ENCODE measurements at places on chromosomes 2 and 18.

DNA sequence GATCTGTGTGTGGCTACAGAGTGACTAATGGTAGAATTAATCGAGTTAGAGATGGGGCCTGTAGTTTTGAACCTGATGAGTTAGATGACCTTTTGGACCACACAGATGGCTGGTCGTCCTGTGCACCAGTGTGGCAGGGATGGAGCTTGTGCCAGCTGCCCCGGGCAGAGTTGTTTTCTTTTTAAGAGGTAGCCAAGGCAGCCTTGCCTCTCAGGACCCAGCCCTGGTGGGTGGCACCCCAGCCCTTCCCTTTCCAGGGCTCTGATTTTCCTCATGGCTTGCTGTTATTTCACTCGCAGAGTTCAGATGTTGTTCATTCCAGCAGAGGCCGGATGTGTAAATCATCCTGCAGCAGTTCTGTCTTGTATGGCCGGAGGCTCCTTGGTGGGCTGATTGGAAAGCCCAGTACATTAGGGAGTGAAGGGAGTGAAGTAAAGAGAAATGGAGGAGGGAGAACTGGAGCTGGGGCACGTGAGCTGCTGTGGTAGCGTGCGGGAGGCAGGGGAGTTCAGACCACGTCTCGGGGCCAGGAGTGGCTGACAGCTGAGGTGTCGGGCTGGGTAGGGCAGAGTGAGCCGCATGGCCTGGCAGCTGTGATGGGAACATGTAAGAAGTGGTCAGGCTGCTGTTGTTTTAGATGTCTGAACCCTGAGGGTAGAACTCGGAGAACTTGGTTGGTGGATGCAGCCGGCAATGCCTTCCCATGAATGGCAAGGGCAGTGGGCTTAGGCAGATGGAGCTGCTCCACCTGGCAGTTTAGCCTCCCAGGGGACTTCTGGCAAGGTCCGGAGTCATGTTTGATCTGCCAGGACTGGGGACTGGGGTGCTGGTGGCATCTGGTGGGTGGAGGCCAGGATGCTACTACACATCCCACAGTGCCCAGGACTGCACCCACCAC lies 28.8 kb downstream of the ASAP2 start:
- no peak for DNase-seq

GRCh38 chr2:39851651-39852110 lies 72.6 kb upstream of the THUMPD2 start:
- no peak for DNase-seq

GRCh38 chr2:127406454-127406853 lies 11.8 kb upstream of the PROC start:
- DNase-seq = no peak

- DNase-seq = no peak
Observed at GRCh38 chr2:240528406-240529040, 29.3 kb downstream of the ANKMY1 start.

- no peak for DNase-seq
Observed at GRCh38 chr2:235162082-235162836, 210.4 kb downstream of the SH3BP4 start.

DNA sequence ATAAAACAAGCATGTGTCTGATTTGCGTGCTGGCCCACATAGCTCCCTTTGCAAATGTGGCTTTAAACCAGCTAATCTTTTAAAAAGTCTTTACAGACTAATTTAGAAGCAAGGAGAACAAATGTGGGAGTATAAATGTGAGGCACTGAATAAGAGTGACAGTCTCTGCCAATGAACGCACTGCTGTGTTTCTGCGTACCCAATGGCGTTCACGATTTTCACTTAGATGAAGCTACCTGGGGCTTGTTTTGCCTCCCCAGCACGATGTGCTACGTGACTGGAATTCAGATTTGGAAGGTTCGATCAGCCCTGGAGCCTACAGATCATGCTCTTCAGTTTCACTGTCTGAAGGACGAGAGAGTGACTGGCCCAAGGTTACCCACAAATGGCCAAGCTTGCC lies 10.8 kb upstream of the CRACDL start:
- no peak for DNase-seq

GRCh38 chr18:9779630-9780029 lies 71.5 kb downstream of the RAB31 start:
- DNase-seq = no peak

GRCh38 chr18:24558403-24558802 lies 98.0 kb downstream of the HRH4 start:
- no peak for DNase-seq

- DNase-seq = no peak
Observed at GRCh38 chr2:186304064-186304463, 182.0 kb upstream of the ZC3H15 start.

- DNase-seq = no peak
Observed at GRCh38 chr2:33264766-33265165, 211.7 kb upstream of the RASGRP3 start.

DNA sequence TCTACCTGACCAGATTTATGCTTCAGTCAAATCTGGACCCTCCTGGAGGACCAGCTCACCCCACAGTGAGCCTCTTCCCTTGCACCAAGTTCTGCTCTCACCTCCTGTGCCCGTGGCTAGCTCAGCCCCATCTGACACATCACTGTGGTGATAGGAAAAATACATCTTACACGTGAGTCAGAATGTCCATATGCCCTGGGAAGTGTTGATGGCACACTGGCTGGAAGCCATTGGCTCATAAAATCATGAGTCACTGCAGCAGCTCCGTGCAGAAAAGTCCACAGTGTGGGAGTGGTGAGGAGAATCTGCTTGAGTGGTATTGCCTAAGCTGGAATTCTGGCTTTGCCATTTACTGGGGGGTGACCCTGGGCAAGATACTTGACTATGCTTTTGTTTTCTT lies 42.6 kb upstream of the RAPGEF4 start:
- no peak for DNase-seq

DNA sequence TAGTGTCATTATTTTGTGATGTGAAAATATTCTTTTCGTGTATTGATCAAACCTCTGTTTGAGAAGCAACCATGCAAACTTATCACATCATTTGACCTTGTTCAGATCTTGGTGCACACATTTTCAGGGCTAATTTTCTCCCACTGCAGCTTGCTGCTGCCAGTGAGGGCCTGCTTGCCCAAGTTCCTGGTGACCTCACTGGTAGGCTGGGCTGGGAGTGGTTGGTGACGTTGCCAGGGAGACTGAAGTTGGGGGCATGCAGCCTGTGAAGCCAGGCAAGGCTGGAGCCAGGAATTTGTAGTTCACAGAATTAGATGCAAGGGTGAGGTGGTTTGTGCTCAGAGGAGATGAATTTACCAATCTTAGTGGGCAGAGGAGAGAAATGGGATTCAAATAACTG lies 38.5 kb downstream of the PARD3B start:
- DNase-seq = no peak
